Fibroblast of lung (primary cell): ENCODE measurements at places on chromosomes 3 and 15. TPM values are rescaled to one million over a fixed set of nuclear protein-coding genes. Genes with fewer than 3 reads are reported as not detected.

The TEX55 gene
- total RNA-seq: not detected in 2 replicates

The TRPM1 gene
- total RNA-seq: not detected in 2 replicates

The GOLGA6L22 gene
- total RNA-seq: not detected in 2 replicates

The PARL gene
- 21.1 and 30.2 TPM in 2 replicates for total RNA-seq

The DENND6A gene
- total RNA-seq: 13.4 and 14.1 TPM in 2 replicates

The NRROS gene
- total RNA-seq: under 0.01 and 0.33 TPM in 2 replicates

The ERC2 gene
- total RNA-seq: 0.17 and 0.26 TPM in 2 replicates

The PAQR5 gene
- 9.8 and 16.2 TPM in 2 replicates for total RNA-seq

DNA sequence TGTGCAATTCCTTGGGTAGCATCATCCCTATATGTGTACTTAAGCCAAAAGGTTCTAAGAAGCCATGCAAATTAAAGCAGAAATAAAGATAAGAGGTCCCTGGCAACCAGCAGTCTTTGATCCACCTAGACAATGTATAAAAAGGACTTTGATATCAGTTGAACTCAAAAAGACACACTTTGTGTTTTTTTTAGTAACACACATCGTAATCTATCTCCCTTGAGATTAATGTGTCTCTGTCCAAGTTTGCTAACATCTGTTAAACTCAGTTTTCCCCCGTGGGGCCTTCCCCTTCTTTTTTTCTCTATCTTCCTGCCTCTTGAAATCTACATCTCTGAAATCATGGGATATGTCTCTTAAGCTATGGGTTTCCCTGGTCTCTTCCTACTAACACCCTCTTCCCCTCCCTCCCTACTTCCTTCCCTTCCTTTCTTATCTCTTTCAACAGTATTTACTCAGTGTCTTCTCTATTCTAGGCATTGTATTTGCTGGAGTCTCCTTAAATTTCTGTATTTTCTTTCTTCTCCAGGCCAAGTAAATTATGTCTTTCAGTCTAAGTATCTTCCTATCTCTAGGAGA, 27.7 kb downstream of the ALDH1A2 start:
- no peak for DNase-seq

DNA sequence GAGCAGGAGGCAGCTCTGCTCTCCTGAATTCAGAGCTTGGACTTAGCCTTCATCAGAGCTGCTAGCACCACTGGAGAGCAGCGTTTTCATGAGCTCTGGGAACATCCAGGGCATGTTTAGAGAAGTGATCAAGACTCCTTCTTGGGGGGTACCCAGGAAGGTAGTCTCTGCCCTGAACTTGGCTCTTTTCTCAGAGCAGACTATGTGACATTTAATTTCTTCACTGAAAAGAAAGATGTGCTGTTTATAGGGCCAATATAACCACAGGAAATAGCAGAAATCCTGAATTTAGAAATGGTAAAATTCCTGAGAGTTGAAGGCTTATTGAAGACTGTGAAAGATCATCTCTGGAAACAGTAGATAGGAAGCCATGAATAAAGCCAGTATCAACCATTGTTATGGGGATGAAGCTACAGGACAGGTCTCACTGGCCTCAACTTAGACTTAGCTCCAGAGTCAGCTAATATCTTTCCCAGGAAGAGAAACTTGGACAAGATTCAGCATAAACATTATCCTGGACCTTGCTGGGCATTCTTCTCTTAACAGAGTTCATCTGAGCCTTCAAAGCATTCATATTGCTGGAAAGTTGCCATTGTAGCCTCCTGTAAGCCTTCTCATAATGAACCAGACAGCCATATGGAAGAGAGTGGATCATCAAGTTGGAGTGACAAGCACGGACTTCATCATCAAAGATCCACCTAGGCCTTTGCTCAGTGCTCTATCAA, 386.6 kb upstream of the THBS1 start:
- peak; percentile 43 for DNase-seq

DNA sequence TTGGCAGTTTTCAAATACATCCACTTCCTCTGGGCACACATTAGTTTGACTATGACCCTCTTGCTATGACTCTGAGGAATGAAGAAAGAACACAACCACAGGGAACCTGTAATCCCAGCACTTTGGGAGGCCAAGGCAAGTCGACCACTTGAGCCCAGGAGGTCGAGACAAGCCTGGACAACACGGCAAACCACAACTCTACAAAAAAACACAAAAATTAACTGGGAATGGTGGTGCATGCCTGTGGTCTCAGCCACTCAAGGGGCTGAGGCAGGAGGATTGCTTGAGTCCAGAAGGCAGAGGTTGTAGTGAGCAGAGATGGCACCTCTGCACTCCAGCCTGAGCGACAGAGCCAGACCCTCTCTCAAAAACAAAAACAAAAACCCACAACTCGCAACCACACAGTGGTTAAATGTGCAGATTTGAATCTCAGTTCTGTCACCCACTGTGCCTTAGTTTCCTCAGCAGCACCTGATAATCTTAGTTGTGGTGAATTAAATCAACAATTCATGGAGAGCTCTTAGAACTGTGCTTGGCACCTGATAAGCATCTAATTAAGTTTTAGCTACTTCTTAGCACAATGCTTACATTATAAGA, 65.7 kb downstream of the MYLK start:
- peak; percentile 92 for DNase-seq

GRCh38 chr3:65869798-65870197, 168.9 kb downstream of the MAGI1 start:
- no peak for DNase-seq

DNA sequence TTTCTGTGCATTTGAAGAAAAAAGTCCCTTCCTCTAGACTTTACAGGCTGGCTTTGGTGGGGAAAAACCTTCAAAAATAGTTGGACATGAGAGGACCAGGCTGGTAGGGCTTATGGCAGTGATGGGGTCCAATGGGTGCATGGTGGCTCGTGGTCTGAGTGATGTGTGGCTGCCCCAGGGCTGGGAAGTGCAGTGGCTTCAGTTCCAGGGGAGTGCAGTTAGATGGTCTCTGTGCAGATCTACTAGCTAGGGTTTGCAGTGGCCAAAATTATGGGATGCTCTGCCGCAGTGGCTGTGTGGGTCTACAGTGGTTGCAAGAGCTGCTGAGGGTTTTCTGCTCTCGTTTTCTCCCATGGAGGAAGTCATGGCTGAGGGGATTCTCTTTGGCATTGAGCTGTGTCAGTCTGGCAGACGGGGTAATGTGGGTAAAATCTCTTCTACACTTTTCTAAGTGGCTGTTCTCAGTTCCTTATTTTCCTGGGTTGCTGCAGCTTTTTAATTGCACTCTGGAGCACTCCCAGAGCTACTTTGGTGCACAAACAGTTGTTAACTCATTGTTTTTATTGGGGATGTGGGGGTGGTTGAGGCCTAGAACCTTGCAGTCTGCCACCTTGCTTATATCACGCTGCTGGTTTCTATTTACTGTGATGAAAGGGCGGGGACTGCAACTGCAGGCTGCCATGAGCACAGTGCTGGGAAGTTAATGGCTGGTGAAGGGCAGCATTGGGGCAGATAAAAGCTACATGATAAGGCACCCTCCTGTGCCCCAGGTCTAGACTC, 1324.6 kb downstream of the NSUN3 start:
- no peak for DNase-seq

DNA sequence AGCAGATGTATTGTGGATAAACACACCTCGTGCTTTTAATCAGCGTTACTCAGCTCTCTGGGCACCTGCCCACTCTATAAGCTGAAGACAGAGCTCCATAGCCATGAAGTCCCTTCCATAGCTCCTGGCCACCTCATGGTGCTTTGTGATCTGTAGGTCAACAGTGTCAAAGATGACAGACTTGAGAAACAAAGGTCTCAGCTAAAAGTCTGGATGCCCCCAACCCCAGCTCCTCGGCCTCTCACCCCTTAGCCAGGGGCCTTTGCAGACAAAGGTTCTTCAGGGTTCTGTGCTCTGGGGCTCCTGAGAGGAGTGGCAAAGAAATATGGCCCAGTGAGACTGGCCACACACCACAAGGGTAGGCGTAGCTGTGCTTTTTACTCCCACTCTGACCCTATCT, 168.6 kb downstream of the KLF13 start:
- DNase-seq: no peak

GRCh38 chr3:130316169-130316568, 29.3 kb upstream of the COL6A5 start:
- DNase-seq: peak; percentile 22

GRCh38 chr3:60080648-60081047, 1030.8 kb upstream of the CFAP20DC start:
- no peak for DNase-seq

DNA sequence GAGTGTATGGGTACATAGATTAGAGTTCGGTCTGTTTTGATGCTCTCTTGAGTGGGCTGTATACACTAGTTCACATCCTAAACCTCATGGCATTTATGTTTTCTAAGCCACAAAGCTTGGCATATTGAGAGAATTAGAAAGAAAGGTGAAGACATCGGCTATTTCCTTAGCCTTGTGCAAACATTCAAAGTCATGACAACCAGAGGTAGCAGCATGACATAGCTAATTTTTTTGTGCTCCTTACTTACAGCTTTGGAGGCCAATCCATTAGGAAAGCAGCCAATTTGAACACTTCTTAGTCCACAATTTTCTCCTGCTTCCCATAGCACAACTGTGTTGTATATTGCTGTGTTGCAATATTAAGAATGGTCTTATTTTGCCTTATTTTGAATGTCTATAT, 21.5 kb upstream of the AADAC start:
- DNase-seq: no peak

DNA sequence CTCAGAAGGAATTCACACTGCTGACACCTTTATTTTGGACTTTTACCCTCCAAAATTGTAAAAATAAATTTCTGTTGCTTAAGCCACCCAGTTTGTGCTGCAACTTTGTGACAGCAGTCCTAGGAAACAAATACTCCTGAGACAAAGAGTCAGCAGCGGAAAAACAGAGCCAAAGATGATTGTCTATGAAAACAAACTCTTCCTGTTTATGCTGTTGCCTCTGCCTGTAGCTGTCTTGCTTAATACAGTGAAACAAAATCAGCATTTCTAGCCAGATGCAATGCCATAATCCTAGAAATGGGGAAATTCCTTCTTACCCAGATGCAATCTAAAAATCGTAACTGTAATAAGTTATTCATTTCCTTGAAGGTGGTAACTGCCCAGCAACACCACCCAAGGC, 387.5 kb upstream of the ATP11B start:
- DNase-seq: no peak

DNA sequence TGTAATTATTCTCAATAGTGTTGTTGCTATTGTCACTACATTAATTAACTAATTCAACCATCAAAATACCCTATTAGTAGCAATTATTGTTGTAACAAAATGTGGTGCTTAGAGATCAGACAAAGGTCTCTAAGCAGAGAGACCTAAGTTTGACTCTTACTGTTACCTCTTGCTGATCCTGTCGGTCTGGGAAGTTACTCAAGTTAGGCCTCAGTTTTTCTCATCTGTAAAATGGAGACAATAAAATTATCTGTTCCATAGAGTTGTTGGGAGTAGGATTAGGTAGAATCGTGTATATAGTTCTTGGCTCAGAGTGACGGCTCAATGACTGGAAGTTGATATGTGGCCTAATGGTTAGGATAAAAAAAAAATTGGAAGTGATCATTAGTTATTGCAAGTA, 69.8 kb upstream of the ARL8B start:
- no peak for DNase-seq

DNA sequence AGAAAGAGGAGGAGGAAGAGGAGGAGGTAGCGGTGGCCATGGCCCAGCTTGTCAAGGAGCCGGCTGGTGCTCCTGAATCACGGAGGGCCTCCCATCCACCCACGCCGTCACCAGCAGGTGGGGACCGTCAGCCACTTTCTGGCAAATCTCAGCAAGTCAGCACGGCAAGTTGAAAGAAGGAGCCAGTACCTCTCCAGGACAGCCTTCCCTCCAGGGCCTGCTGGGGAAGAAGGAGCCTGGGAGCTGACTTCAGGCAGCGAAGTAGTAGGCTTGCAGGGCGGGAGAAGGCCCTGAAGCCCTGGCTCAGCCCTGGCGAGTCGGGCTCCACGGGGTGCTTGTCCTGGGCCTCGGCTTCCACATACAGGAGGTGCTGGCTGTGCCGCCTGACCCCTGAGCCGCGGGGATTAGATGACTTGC, 99.2 kb upstream of the TRPM1 start:
- peak; percentile 62 for DNase-seq

DNA sequence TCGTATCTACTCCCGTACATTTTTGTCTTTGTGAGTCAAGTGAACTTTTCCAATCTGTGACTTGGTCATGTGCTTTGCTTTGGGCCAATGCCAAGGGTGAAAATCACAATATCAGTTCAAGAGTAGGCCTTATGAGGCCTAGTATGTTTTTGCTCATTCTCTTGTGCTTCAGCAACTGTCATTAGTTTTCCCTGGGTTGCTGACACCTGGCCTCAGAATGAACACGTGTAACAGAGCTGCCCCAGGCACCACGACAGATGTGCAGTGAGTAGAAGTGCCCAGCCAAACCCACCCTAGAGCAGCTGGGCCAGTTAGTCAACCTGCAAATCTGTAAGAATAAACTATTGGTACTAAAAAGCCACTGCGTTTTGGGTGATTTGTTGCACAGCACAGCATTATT, 460.3 kb upstream of the WNT5A start:
- no peak for DNase-seq

DNA sequence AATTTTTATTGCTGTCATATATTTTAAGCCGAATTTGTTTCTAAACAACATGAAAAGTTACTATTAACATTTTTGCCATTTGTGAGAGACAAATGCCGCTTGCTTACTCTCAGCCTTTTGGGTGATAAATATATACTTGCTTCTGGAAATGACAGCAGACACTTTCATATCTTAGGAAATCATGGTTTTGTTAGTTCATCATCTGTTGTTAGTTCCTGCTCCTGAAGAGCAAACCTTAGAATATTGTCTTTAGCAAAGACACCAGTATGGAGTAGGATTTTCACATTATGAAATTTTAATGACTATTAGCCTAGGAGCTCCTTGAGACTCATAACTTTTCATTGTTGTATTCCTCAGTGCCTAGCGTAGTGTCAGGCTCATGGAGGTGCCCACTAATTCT, 36.0 kb downstream of the RAB8B start:
- DNase-seq: no peak

DNA sequence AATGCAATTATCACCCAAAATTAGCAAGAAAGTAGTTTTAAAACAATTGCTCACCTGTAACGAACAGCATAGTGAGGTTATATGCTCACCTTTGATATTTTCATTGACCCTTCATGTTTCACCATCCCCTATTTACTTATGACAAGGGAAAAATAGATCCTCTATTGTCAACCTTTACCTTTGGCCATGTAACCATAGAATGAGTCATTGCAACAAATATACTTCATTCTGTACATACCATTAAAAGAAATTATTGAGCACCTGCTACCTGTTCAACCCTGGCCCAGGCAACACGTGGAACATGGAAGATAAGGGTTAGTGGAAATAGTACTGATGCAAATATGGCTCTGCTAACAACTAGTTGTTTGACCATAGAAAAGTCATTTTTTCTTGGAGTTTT, 20.2 kb downstream of the LSAMP start:
- no peak for DNase-seq

- no peak for DNase-seq
Observed at GRCh38 chr3:141844108-141844507, 32.3 kb upstream of the ATP1B3 start.

DNA sequence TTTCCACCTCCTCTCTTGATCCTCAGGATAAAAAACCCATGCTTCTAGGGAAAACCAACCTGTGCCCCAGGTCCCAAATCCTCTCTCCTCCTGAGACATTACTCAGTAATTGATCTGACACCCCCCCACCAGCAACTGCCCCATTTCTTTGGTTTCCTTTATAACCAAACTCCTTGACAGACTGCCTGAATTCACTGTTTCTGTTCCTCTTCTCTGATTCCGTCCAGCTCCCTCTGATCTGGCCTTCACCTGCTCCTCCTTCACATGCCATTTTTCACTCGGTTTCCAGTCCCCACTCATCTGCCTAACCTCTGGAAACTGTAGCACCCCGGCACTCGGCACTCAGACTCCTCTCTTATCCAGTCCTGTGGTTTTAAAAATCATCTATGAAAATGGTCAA, 2.1 kb downstream of the CCDC51 start:
- DNase-seq: no peak
